HCT116 (cell line): ENCODE measurements at places on chromosomes 3 and 15. TPM values are rescaled to one million over a fixed set of nuclear protein-coding genes. Genes with fewer than 3 reads are reported as not detected.

GRCh38 chr3:1262246-1262645, 169.4 kb downstream of the CNTN6 start:
- no peak for DNase-seq

DNA sequence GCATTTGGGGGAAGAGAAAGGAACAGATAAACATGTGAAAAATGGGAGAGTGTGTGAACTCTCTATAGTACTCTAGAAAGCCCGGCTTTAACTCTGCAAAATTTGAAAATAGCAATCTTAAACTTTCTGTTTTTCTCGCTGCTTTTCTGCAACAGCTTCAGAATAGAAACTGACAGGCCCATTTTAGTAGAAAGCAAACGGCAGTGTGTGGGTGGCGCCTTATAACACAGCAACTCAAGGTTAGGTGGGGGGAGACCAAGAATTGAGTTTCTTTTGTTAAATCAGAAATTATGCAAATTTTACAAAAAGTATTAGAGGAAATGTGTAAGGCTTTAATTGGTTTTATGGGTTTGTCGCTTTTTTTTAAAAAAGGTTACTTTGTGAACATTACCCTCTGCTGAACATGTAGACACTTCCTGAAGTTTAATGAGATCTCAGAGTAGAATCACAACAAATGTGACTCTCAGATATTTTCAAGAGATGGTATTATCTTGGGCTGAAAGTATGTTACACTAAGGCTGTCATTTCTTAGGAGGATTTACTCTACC, 107.0 kb downstream of the PTPRG start:
- DNase-seq: no peak

DNA sequence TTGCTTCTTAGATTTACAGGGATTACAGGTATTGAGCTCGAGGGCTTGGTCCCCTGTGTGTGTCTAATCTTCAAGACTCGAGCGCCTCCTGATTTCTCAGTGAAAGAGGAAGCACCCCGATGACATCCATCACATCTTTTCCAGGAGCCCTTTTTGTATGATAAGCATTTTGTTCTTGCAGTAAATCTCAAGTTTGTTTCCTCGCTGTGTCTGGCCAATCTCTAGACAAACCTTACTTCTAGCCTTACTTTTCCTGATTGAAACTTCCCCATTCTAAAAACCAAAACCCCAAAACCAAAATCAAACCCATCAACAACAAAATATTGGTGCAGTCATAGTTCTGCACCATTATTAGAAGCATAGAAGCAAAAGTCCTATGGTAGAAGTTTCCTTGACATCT, 286.0 kb downstream of the NFKBIZ start:
- DNase-seq: no peak

- no peak for DNase-seq
Observed at GRCh38 chr15:61115241-61115640, 113.9 kb downstream of the RORA start.

DNA sequence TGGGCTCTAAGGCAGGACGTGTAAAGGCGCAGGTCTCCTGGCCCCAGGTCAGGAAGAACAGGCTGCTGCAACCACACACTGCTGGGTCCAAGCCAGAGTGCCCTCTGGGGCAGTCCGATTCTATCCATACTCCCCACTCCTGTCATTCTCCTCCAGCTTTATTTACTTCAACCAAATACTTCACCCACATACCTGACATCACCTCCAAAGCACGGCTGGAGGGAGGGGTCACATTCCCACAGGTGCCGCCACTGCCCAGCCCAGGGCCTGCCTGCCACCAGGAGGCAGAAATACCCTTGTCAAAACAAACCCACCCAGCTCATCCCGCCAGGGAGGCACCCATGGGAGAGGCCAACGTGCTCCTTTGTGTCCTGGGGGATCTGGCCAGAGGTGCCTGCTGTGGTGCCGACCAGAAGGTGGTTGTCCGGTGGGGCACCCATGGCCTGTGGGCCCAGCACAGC, 100.4 kb downstream of the DAPK2 start:
- no peak for DNase-seq

DNA sequence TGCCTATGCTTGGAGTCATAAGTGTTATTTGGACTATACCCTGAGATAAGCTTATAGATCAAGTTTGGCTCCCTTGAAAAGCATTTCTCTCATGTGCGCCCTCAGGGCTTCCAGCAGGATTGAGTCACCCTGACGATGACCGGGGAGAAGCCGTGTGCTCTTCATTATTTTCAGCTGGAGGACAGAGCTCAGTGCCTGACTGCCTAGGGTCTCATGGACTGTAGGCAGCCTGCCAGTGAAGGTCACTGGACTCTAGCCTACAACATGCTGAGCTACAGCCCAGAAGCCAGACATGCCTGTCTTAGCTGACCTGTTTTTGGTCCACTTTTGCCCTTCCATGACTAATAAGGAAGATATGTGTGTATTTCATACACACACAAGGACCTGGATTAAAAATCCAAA, 31.6 kb upstream of the NUDT16 start:
- DNase-seq: peak; percentile 21

- DNase-seq: no peak
Observed at GRCh38 chr15:39697509-39697908, 85.1 kb downstream of the FSIP1 start.

DNA sequence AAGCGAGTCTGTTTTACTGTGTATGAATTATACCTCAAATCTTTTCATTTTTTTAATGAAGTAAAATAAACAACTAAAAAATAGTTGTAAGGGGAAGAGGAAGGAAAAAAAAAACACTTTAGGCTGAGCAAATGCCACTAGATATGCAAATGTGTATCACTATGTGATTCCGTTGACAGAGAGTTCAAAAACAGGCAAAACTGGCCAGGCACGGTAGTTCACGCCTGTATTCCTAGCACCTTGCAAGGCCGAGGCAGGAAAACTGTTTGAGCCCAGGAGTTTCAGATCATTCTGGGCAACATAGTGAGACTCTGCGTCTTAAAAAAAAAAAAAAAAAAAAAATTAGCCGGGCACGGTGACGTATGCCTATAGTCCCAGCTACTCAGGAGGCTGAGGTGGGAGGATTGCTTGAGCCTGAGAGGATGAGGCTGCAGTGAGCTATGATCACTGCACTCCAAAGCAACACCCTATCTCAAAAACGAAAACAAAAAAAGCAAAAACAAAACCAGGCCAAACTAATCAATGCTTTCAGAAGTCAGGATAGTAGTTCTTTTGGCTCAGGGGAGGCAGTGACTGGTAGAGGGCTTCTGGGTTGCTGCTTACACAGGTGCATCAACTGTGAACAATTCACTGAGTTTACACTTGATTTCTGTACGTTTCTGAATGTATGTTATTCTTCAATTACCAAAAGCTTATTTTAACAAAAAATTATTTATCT, 7.4 kb downstream of the PRC1 start:
- no peak for DNase-seq

DNA sequence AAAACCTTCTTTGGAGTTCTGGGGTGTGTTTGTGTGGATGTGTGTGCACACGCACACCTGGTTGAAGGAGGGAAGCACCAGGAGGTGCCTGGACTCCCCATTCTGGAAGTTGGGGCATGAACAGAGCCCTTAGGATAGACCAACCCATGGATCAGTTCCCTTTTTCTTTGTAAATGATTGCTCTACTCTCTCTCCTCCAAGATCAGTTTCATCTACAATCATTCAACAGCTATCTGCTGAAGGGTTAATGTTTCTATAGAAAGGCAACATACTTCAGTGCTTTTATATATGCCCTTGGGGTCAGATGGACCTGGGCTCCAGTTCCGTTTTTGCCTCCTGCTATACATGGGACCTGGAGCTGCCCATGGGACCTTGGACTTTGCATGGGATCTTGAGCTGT, 352.1 kb upstream of the CFAP20DC start:
- no peak for DNase-seq

- no peak for DNase-seq
Observed at GRCh38 chr3:188124184-188124583, 29.8 kb upstream of the LPP start.

- peak; percentile 68 for DNase-seq
Observed at GRCh38 chr15:35751413-35752133, 205.6 kb upstream of the DPH6 start.

GRCh38 chr15:101049856-101050622, 130.9 kb downstream of the LRRK1 start:
- no peak for DNase-seq

GRCh38 chr15:89647191-89647851, 7.9 kb downstream of the KIF7 start:
- DNase-seq: peak; percentile 23

GRCh38 chr3:126941721-126942270, 41.1 kb upstream of the PLXNA1 start:
- no peak for DNase-seq

GRCh38 chr3:46214751-46215352, 6.7 kb upstream of the CCR1 start:
- DNase-seq: no peak

GRCh38 chr3:80097674-80098073, 329.9 kb upstream of the ROBO1 start:
- DNase-seq: no peak

DNA sequence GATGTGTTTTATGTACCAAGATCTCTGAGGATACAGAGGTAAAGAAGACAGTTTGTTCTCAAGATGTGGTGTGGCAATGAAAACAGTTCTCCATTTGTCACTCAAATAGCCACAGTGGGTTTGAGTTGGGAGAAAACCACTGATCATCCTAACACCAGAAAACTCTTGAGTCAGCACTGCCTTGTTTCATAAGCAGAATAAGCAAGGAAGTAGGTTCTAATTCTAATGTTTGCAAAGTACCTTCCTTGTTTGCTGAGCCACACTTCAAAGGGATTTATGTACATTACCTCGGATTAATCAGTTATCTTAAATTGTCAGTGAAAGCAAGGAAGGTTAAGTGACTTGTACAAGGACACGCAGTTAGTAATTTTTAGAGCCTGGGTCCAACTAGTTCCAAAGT, 107.8 kb upstream of the BOC start:
- no peak for DNase-seq

GRCh38 chr15:74399511-74400312, 32.3 kb upstream of the CYP11A1 start:
- DNase-seq: no peak

DNA sequence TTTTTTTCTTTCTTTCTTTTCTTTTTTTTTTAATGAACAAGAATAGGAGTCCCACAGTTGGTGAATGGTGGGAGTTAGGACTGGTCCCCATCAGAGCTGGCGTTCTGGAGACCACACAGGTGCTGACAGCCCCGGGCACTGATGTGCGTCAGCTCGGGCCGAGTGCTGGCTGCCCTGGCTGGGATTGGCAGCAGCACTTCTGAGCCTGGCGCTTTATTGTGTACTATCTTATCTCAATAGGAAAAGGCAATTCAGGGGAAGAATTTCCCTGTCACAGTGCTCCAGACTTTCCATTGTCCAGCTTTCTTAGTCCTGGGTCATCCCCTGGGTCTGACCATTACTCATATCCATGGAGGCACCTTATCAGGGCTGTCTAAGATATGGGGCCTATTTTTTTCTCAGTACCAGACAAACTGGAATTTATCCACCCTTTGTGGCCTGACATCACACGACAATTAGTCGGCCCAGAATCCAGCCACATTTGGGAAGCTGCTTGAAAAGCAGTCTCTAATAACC, 54.1 kb downstream of the TMEM44 start:
- no peak for DNase-seq

DNA sequence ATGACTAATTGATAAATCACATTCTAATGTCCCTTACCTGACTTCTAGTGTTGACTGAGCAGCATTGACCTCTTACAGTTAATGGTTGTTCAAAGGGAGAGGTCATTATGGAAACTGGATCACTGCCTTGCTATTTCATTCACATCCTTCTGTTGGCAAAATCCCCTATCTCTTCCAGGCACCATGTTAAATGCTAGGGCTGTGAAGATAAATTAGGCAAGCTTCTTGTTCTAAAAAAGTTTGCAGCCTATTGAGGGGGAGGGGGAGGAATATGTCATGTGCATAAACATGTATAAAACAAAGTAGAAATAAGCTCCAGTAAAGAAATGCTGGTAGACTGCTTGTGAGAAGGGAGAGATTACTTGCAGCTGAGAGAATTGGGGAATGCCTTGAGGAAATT, 84.8 kb upstream of the MLF1 start:
- no peak for DNase-seq

GRCh38 chr3:174651951-174652350, 207.2 kb upstream of the NAALADL2 start:
- no peak for DNase-seq

DNA sequence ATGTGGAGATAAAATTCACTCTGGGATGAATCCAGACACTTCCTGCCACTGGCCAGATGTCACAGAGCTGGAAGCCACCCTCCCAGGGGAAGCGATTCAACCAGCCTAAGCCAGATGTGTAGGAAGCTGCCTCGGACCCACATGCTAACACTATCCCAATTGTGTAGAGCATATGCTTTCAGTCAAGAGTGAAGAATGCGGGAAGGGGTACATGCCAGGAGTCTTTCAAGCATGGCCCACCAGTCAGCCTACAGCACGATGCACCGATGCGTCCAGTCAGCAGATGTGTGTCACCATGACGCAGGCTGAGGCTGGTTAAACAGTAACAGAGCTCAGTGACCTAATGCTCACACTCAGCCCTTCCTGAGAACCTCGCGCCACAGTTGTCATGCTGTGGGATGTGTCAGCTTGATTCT, 38.8 kb upstream of the BNC1 start:
- DNase-seq: no peak

GRCh38 chr15:75493732-75494131, 42.2 kb upstream of the SIN3A start:
- no peak for DNase-seq

- no peak for DNase-seq
Observed at GRCh38 chr3:175486255-175486654, 627.1 kb downstream of the NAALADL2 start.

- no peak for DNase-seq
Observed at GRCh38 chr15:89486726-89487050, 9.7 kb downstream of the RHCG start.

TARS3 gene
- total RNA-seq: 11.1 TPM

DAPK2 gene
- total RNA-seq: 4.8 TPM

ACOX2 gene
- 12.8 TPM for total RNA-seq

CEP63 gene
- 19.1 TPM for total RNA-seq

CLPX gene
- 64.1 TPM for total RNA-seq

LMCD1 gene
- total RNA-seq: 4.6 TPM

WDR53 gene
- total RNA-seq: 14.8 TPM

CKMT1A gene
- total RNA-seq: 21.6 TPM

GP5 gene
- total RNA-seq: 0.15 TPM

TIMMDC1 gene
- total RNA-seq: 121 TPM

GP9 gene
- total RNA-seq: not detected

C2CD4A gene
- not detected for total RNA-seq

RHCG gene
- not detected for total RNA-seq

DLEC1 gene
- 0.61 TPM for total RNA-seq
